Caudate nucleus (tissue), 63 donors: ENCODE measurements at places on chromosomes 1 and 21.

DNA sequence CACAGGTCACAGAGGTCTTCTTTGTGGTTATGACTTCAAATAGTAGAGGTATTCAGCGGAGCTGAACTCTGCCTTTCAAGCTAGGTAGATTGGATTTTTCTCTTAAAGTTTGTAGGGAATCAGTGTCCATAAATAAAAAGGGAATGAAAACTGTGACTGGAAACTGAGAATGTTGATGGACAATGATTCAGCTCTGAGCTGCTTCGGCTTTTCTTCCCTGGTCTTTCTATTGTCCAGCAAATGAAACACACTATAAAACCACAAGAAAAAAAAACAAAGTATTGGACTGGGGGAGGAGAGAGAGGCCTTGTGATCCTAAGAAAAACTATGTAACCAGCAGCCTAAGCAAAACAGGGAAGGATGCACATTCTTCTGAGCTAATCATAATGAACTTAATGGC is 11.1 kb downstream of the TNNI3K start:
- no peak for DNase-seq

DNA sequence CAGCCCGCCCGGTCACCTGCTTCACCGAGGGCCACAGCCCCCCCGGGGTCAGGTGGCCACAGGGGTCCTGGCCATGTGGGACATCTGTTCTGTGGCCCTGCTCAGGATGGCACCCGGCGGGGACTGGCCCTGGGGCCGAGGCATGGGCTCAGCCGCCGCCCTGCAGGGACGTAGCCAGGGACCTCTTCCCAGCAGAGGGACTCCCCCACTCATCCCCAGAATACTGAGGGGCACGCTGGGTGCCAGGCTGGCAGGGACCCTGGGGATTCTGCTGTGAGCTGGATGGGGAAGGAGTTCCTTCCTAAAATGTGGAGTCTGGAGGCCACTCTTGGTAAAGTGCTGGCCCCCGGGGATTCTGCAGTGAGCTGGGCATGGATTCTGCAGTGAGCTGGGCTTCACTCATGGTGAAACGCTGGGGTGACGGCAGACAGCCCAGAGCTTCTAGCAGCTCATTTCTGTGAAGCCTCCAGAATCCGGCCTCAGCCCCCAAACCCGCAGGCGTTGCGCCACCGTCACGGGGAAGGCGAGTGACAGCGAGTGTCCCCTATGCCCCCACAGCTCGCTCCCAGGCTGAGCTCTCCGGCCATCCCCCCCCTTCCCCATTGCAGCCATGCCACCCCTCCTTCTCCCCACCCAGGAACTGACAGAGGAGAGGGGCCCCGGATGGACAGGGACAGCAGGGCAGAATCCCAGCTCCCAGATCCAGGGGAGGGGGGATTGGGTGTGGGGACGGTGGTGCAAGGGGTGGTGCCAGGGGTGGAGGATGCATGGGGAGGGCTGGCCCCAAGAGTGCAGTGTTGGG is 1.4 kb downstream of the ITGB2 start:
- DNase-seq: no peak

GRCh38 chr21:39332175-39332574 is 16.7 kb downstream of the HMGN1 start:
- DNase-seq: no peak

- DNase-seq: peak; percentile 87
Observed at GRCh38 chr1:150486966-150487762, at the start of gene TARS2. TARS2 (plus strand) TSS chr1:150487419; CDS start chr1:150487451, 32 bp downstream.

DNA sequence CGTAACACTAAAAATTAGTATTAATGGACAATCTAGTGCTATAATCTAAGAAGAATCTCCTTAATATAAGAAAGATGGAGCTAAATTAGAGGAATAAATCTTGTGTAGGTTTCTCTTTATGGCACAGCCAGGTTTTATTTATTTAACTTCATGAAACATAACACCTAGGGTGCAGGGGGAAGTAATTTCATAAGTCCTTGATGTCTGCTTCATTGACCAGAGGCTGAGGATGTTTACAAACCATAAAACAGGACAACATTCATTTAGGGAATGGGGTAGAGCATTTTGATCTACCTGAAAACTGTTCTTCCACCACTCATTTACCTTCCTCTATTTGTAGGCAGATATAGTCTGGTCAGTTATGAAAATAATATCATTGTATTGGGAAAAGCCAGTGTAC is 95.5 kb downstream of the NGF start:
- DNase-seq: no peak

DNA sequence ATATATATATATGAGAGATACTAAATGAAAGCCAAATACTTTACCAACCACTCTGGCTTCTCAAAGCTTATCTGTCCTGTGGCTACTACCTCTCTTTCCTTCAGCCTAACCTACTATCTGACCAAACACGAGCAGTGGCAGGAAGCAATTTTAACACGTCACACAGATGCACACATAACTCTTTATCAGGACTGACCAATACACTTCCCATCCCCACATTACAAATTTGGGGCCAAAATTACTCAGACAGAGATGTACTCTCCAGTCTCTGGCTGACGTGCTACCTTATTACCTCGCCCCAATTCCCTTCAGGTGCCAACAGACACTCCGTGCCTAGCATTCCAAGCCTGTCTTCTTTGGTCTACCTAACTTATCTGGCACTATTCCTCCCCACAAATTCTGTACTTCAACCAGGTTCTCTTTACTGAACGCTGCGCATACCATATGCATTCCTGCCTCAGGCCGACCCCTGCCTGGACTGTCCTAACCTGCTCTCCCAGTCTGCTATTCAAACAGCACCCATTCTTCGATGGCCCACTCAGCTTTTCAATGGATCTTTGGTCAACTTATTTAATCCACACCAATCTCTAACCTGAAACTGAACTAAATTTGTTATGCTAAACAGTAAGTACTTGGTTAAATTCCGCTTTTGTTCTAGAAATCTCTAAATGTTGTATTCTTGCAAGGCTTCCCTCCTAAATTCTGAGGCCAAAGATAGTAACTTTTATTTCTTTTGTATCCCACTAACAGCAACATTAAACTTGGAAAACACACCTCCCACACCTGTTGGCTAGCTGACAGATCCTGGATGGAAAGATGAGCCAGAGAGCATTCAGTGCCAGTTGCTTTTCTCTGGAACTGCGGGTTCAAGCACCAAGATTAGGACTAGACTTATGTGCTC is 27.9 kb downstream of the RERE start:
- no peak for DNase-seq

- DNase-seq: no peak
Observed at GRCh38 chr1:159686599-159687299, 27.6 kb downstream of the CRP start.

GRCh38 chr1:54542962-54543539 is 5.0 kb upstream of the ACOT11 start:
- no peak for DNase-seq

- DNase-seq: peak; percentile 60
Observed at GRCh38 chr1:101025283-101025656, 314 bp downstream of the DPH5 start.

- no peak for DNase-seq
Observed at GRCh38 chr21:15732290-15732995, 2.7 kb downstream of the USP25 start.

- no peak for DNase-seq
Observed at GRCh38 chr21:17460094-17460493, 52.7 kb upstream of the CXADR start.

DNA sequence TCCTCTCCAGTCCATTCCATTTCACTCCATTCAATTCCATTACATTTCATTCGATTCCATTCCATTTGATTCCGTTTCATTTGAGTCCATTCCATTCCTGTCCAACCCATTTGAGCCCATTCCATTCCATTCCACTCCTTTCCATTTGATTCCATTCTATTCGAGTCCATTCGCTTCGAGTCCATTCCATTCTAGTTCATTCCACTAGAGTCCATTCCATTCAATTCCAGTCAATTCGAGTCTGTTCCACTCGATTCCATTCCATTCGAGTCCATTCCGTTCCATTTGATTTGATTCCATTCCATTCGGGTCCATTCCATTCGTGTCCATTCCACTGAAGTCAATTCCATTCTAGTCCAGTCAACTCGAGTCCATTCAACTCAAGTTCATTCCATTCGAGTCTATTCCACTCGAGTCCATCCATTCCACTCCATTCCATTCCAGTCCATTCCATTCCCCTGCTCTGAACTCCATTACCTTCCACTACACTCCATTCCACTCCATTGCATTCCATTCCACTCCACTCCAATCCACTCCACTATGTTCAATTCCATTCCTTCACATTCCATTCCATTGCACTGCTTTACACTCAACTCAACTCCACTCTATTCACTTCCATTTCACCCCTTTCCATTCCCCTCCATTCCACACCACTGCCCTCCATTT is 2569.4 kb upstream of the TPTE start:
- no peak for DNase-seq

DNA sequence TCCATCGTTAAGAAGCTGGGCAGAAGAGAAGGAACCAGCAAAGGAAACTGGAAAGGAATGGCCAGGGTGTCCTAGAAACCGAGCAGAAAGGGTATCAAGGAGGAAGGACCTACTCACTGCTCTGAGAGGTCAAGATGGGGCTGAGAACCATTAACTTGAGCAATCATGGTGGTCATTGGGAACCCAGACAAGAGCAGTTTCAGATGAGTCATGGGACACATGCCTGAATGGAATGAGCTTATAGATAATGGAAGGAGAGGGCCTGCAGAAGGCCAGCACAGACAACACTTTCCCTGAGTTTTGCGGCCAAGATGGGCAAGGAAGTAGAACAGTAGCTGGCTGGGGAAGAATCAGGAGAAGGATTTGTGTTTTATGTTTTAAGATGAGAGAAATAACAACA is 383.2 kb downstream of the KIF26B start:
- no peak for DNase-seq

DNA sequence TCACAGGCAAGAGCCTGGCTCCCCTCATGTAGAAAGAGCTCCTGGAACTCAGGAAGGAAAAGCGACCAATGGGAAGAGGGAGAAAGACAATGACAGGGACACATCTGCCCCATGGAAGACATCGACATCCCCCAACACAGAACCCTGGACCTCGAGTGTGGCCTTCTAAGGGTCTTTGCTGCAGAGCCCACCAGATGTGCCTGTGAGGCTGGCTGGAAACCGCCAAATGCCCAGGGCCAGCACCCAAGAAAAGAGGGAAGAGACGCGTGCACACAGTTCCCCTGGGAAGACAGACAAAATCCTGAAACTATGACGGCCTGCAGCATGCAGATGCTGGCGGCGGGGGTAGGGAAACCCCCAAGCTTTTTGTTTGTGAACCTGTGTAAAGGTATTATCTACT is 36.4 kb upstream of the ADARB1 start:
- DNase-seq: no peak

DNA sequence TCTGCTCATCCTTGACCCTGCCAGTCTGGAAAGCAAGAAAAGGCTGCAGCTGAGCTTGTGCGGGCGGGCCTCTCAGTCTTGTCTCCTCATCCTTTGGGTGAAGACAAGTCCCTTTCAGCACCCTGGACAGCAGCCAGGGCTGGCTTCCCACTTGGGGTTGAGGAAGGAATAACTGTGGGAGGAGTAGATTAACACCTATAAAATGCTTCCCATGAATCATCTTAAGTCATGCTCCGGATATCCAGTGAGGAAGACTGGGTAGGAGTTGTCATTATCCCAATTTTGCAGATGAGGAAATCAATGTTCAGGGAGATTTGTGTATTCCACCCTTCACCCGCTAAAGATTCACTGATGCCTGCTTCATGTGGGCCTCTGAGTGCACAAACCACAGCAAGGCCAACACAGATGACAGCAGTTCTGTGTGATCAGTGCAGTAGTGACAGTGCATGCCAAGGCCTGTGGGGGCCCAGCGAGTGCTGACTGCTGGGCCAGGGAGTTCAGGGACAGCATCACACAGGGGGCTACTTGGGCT is 20.1 kb upstream of the COL16A1 start:
- no peak for DNase-seq

DNA sequence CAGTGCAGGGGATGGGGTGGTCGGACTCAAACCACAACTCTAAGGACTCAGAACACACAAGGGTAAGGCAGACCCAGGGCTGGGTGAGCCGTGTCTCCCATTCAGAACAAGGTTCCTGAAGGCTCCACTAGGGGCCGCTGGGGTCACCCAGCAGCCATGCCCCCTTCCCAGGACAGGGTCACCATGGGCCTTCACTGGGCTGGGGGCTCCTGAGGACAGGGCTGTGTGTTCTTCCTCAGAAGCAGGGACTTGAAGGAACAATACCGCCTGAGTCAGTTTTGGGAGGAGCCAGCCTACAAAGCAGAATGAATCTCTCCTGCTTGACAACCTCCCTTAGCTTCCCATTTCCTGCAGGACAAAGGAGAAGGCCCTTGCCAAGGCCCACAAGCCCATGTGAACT is 15.4 kb downstream of the RIMS3 start:
- no peak for DNase-seq

DNA sequence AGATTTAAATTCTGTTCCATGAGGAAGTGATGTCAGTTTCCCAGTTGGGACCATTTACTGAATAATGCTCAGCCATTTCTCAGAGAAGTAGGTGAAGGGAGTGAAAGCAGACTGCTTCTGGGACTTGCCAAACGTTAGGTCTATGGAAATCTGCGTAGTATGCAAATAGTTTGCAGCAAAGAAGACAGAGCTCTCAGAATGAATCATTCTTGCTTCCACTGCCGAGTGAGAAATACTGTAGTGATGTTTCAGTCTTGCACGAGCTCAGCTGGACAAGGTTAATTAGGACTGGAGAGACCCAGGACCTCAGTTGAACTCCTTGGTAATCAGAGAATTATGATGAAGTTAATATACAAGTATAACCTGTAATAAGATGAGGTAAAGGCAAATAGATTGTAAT is 317.7 kb upstream of the DAB1 start:
- DNase-seq: no peak

DNA sequence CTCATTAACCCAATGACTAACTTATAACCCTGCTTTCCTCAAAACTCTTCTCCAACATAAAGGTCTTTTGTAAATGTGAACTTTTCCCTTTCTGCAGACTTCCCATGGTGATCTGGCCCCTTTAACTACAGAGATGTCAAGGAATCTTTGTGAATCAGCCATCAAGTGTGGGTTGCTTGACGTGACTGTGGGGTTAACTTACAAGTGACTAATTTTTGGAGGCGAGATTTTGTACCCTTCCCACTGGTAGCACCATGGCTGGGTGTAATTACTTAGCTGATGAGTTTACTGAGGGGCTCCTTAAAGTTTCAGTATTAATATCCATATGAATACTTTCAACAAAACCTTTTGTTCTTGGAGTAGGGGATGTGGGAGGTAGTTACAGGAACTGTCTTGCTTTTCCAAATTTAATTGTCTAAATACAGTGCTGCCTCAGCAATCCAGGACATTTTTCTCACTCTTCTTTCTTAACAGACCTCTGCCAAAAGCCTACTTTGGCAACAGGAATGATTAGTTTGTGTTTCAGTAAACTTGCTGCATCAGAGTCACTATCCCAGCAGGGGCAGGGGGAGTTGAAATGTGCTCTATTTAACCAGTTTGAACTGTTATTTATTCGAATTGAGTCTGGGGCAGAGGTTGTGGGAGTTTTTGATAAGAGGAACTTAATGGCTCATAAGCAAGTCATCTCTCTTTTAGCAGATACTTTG is 217.3 kb upstream of the FGGY start:
- DNase-seq: no peak
